ENCODE measurements at places on chromosomes 7 and 10.

DNA sequence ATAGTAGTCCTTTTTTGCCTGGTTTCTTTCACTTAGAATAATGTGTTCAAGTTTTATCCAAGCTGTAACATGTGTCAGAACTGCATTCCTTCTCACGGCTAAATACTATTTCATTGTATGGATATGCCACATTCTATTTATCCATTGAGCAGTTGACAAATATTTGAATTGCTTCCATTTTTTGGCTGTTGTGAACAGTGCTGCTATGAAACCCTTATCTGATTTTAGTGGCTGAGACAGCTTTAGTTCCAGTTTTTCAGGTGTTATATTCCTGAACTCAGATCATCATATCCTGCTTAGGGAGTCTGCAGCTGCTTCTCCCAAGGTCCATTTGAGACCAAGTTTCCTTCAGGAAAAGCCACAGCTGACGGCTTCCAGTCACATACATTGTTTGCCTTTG lies 339.2 kb downstream of the GRID1 start:
- DNase-seq, result no peak

DNA sequence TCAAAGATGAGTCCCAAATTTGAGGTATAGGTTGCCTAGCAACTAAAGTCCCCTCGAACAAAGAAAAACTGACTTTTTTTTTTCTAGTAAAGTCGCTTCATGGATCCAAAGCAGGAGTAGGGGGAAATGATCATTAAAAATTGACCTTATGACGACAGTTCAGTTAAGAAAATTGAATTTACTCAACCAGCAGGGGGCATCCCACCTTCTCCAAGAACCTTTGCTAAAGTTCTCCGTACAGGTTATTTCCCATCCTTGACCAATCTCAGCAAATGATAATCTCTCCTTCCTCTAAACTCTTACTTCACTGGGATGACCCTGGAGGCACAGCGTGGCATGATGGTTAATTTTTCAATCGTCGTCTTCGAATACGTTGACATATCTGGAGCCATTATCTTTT lies 228.3 kb downstream of the CALN1 start:
- no peak for DNase-seq

GRCh38 chr7:131921016-131921415 lies 364.6 kb upstream of the PODXL start:
- no peak for DNase-seq

DNA sequence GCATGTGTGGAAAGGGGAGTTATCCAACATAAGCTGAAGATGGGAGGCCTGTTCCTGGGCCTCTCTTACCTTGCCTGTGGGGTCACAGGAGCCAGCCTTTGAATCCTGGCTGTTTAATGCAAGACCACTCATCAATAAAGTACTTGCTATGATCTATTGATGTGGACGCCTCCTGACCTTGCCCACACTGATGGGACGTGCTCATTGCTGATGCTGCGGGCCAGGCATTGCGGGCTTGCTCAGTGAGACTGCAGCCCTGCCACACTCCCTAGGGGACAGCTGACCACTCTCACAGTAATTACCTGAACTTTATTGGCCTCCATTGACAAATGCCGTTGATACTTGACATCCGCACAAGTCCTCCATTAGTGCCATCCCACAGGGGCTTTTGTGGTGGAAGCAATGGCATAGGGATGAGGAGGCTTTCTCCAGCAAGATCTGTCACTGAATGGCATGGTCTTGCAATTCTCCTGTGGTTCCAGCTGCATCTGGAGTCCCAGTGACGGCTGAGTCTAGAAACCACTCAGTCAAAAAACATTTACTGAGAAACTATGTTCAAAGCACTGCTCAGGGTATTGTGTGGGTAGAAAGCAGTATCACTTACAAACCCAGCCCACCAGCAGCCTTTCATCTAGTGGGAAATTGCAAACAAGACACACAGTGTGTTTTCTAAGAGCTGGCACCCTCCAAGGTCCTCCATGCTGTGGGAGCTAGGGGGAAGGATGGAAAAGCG lies 135.1 kb upstream of the YAE1 start:
- no peak for DNase-seq

DNA sequence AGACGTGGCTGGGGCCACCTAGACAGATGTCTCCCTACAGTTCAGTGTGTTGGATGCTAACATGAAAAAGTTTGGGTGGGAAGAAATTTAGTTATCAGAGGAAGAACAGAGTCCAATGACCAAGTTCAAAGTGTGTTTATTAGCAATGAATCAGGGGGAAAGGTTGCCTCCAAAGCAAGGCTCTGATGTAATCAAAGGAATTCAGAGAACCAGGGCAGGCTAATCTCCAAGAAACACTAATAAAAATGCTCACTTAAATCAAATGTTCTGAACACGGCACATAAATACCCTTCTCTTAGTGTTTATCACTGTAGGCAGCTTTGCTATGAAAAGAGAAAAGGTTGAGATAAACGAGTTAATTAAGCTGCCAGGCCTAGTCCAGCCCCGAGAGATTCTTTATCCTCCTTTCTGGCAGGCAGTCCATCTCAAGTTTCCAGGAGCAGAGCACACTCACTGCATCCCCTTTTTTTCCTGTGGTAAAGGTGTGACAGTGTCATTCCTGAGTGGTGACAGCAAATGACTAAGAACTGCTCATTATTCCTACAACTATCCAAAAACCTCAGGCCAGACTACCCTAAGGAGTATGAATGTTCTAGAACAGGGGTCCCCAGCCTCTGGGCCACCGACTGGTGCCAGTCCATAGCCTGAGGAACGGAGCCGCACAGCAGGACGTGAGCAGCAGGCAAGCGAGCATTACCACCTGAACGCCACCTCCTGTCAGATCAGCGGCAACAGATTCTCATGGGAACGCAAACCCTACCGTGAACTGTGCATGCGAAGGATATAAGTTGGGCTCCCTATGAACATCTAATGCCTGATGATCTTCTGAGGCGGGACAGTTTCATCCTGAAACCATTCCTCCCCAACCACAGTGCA lies 66.9 kb upstream of the FHIP2A start:
- DNase-seq, result no peak
